ENCODE measurements at places on chromosomes 7 and 10. TPM values are rescaled to one million over a fixed set of nuclear protein-coding genes. Genes with fewer than 3 reads are reported as not detected.

Gene SPDYE9
- not detected for total RNA-seq

GRCh38 chr7:47255007-47255406 is 326.9 kb downstream of the TNS3 start:
- H3K4me1 ChIP-seq: peaks cover 3% of the 10 kb centered on the region
- peaks cover 11% of the 10 kb centered on the region for H3K27me3 ChIP-seq
- H3K4me3 ChIP-seq: no peak overlapping the region
- no peak for DNase-seq

DNA sequence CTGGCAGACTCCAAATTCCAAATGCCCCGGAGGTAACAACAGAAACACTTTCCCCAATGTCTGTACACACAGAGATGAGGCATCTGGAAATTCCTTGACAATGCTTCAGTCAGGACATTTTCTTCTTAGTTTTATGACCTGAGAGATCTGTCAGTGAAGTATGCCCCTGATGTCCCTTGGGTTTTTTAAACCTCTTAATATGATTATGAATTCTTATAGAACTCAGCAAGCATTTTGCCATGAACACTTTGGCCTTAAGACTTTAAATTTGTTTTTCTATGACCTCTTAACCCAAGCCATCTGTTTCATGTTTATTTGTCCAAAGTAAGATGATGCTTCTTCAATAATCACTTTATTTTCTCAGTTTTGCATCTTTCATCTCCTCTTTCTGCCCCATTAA is 1206.2 kb downstream of the GATA3 start:
- H3K27me3 ChIP-seq: peaks cover 44% of the 10 kb centered on the region
- H3K36me3 ChIP-seq: no peaks in the 10 kb centered on the region
- no peak overlapping the region for H3K4me3 ChIP-seq
- H3K27ac ChIP-seq: no peak overlapping the region
- no peaks in the 10 kb centered on the region for H3K4me1 ChIP-seq
- DNase-seq: no peak

Gene PRSS2
- not detected for total RNA-seq

GRCh38 chr7:4006687-4007086 is 675.4 kb upstream of the FOXK1 start:
- H3K27ac ChIP-seq: no peak overlapping the region
- H3K27me3 ChIP-seq: peaks cover 5% of the 10 kb centered on the region
- H3K36me3 ChIP-seq: no peaks in the 10 kb centered on the region
- no peak for DNase-seq
- H3K4me1 ChIP-seq: no peaks in the 10 kb centered on the region

GRCh38 chr10:74960670-74961069 is 134.3 kb downstream of the KAT6B start:
- H3K4me3 ChIP-seq: no peak overlapping the region
- H3K27ac ChIP-seq: no peak overlapping the region
- DNase-seq: no peak
- H3K36me3 ChIP-seq: peaks cover 8% of the 10 kb centered on the region
- H3K27me3 ChIP-seq: no peaks in the 10 kb centered on the region

DNA sequence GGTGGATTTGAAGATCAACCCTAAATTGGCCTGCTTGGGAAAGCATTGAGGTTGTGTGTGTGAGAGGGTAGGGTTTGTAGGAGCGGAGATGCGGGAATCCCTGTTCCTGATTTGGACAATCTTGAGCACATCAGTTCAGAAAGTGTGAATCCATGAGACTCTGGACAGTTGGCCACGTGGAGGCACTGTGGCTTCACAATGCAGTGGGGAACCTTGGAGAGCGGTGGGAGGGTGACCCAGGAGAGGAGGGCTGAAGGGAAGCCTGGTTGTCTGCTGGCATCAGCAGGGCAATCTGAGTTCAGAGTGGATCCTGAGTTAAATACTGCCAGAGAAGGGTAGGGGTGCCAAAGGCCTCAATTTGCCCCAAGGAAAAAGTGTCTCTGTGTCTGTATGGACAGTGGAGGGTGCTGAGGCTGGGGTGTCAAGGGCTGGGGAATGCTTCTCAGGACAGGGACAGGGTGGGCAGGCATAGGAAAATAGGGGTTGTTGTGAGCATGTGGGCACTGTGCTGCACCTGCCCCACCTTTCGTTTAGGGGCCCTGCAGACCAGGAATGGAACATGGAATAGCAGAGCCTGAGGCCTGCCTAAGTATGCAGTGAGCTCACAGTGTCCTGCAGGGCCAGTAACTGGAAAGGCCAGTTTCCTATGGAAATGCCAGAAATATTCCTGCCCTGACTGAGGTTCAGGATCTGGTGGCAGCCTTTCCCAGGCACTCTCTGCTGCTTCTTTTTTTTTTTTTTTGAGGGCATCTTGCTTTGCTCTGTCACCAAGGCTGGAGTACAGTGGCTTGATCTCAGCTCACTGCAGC is 162.9 kb upstream of the PRSS58 start:
- no peak overlapping the region for H3K4me3 ChIP-seq
- peaks cover 7% of the 10 kb centered on the region for H3K4me1 ChIP-seq
- no peak for DNase-seq
- H3K27me3 ChIP-seq: no peaks in the 10 kb centered on the region
- no peaks in the 10 kb centered on the region for H3K36me3 ChIP-seq

DNA sequence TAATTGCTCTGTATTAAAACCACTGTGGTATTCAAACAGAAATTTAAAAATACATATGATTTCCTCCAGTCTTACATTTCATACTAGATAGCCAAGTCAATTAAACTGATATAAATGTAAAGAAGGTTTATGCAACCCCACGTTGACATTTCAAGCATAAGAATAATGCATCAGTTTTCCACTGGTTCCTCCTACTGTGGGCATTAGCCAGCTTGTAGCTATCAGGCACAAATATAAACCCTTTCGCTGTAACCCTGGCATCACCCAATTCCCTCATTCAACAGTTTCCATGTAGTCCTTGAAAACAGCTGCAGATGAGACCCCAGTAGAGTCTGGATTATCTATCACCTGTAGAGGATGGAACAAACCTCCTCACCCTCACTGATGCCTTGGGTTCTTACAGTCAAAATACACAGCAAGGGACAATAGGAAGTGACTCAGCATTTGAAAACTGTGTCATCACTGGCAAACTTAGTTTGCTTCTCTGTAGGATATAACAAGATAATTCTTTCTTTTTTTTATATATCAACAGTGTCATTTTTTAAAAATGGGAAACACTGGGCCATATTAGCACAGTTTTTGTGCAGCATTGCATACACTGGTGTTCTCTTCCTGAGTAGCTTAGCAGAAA is 113.0 kb downstream of the PDE1C start:
- H3K4me1 ChIP-seq: no peaks in the 10 kb centered on the region
- no peak overlapping the region for H3K27ac ChIP-seq
- H3K4me3 ChIP-seq: no peak overlapping the region
- DNase-seq: no peak

DNA sequence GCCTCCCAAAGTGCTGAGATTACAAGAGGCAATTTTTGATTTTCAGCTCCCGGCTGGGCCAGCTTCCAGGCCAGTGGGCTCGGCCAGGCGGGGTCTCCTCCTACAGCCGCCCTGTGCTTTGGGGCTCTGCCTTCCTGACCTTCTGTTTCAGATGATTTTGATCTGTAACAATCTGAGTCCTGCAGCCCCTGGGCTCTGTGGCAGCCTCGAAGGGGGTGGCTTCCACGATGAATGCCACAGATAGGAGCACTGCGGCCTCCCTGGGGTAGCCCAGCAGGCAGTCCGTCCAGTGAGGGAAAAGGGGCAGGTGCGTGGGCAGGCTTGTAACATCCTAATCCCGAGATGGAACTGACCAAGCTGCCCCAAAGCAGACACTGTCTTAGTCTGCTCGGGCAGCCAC is 177.5 kb downstream of the DNAJB6 start:
- peak; percentile 31 for DNase-seq
- H3K27ac ChIP-seq: no peak overlapping the region
- no peak overlapping the region for H3K4me3 ChIP-seq
- H3K4me1 ChIP-seq: no peaks in the 10 kb centered on the region
- H3K36me3 ChIP-seq: no peaks in the 10 kb centered on the region
- H3K27me3 ChIP-seq: peaks cover 36% of the 10 kb centered on the region

Gene GNG11
- not detected for total RNA-seq

GRCh38 chr7:104985259-104985617 is 28.8 kb upstream of the KMT2E start:
- peak overlapping the region; percentile 99 for H3K4me3 ChIP-seq
- peak overlapping the region; percentile 100 for H3K27ac ChIP-seq
- H3K36me3 ChIP-seq: peaks cover 17% of the 10 kb centered on the region
- no peak for DNase-seq
- H3K27me3 ChIP-seq: no peaks in the 10 kb centered on the region

Gene ZPBP
- total RNA-seq: not detected

Gene NEBL
- not detected for total RNA-seq

- no peak overlapping the region for H3K4me3 ChIP-seq
- no peak overlapping the region for H3K27ac ChIP-seq
- no peaks in the 10 kb centered on the region for H3K36me3 ChIP-seq
- DNase-seq: no peak
Observed at GRCh38 chr10:10818082-10818481, 199.6 kb upstream of the CELF2 start.

Gene CYP26C1
- 0.18 TPM for total RNA-seq

GRCh38 chr10:105965141-105965540 is 1199.4 kb downstream of the SORCS1 start:
- DNase-seq: no peak
- no peak overlapping the region for H3K4me3 ChIP-seq
- no peaks in the 10 kb centered on the region for H3K27me3 ChIP-seq
- H3K36me3 ChIP-seq: no peaks in the 10 kb centered on the region

- no peak for DNase-seq
- H3K27ac ChIP-seq: no peak overlapping the region
- peaks cover 4% of the 10 kb centered on the region for H3K4me1 ChIP-seq
- no peaks in the 10 kb centered on the region for H3K27me3 ChIP-seq
- H3K36me3 ChIP-seq: peaks cover 3% of the 10 kb centered on the region
- no peak overlapping the region for H3K4me3 ChIP-seq
Observed at GRCh38 chr7:117071551-117071950, 118.2 kb downstream of the ST7 start.

Gene WIPF3
- total RNA-seq: not detected

GRCh38 chr10:68717435-68717834 is 3.6 kb upstream of the CCAR1 start:
- H3K27ac ChIP-seq: no peak overlapping the region
- H3K36me3 ChIP-seq: peaks cover 9% of the 10 kb centered on the region
- DNase-seq: no peak

DNA sequence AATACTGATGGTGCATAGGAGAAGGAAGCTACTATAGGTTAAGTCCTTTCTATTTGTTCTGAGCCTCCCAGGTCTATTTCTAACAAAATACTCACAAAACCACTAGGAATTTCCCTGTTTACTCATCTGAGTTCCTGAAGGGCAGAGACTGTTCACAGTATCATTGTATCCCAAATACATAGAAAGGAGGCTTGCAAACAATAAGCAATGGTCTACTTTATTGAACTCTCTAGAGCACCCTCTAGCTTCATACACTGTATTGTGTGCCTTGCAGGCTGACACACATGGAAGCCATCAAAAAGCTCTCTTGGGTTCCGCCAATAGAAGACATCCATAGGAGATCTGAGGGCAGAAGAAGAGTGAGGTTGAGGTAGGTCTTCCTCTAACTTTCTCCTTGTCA is 826.1 kb downstream of the GRM8 start:
- H3K4me1 ChIP-seq: no peaks in the 10 kb centered on the region
- no peaks in the 10 kb centered on the region for H3K27me3 ChIP-seq
- no peaks in the 10 kb centered on the region for H3K36me3 ChIP-seq
- no peak overlapping the region for H3K4me3 ChIP-seq
- H3K27ac ChIP-seq: no peak overlapping the region

DNA sequence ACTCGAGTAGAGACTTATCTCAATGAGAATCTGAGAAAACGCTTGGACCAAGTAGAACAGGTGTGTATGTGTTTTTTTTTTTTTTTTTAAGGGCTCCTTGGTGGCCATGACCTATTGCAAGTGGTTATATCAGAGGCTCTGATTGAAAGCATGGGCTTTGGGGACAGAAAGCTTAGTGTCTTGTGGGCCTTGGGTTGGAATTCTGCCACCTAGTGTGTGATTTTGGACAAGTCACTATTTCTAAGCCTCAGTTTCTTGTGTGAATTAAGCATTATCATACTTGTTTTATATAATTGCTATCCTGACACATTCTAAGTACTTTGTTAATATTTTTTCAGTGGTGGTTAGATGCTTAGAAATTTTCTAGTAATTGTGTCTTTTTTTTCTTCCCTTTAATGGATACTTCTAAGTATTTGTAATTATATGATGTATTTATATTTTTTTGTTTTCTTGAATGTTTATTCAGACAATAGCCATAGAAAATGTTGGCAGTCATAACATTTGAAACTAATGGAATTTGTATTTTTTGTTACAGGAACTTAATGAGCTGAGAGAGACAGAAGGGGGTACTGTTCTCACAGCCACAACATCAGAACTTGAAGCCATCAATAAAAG is 33.1 kb downstream of the SMC3 start:
- H3K27ac ChIP-seq: peak overlapping the region; percentile 11
- peaks cover 43% of the 10 kb centered on the region for H3K36me3 ChIP-seq
- H3K4me1 ChIP-seq: peaks cover 1% of the 10 kb centered on the region
- H3K27me3 ChIP-seq: no peaks in the 10 kb centered on the region

Gene FGFR2
- total RNA-seq: not detected

- no peaks in the 10 kb centered on the region for H3K36me3 ChIP-seq
- H3K27me3 ChIP-seq: peaks cover 7% of the 10 kb centered on the region
- H3K4me3 ChIP-seq: no peak overlapping the region
- H3K27ac ChIP-seq: no peak overlapping the region
- no peaks in the 10 kb centered on the region for H3K4me1 ChIP-seq
- no peak for DNase-seq
Observed at GRCh38 chr10:111199587-111199986, 122.8 kb downstream of the ADRA2A start.

DNA sequence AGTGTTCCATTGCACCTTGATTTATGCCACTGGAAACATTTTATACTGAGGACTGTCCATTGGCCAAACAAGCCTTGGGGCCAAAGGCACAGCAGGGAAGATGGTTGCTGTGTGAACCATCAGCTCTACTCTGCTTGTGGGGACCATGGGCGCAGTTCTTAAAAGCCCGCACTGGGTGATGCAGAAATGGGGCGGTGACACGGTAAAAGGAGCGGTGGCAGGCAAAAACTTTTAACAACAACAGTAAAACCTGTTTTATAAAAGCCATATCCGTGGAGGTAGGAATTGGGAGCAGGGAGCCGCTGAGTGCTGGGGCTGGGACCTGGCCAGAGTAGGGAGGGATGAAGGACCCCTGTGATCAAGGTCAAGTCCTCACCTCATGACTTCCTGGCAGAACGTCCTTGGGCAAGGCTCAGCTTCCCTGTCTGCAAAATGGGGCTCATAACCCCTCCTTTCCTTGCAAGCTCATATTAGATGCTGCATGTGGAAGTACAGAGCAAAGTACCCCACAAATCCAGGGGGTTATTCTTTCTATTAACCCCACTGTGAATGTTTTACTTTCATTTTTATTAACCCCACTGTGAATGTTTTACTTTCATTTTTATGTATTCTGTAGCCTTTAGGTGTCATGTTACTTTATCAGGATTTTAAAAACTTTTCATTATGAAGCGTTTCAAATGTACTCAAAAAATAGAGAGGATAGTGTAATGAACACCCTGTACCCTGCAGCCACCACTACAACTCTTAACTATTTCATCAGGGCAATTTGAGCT is 78.3 kb downstream of the GRK5 start:
- H3K36me3 ChIP-seq: peaks cover 1% of the 10 kb centered on the region
- DNase-seq: no peak
- H3K4me1 ChIP-seq: peaks cover 72% of the 10 kb centered on the region
- H3K27ac ChIP-seq: peak overlapping the region; percentile 91
- peak overlapping the region; percentile 67 for H3K4me3 ChIP-seq
